Inflammatory macrophage treated with lipopolysaccharide for 4 hours (primary cell): ENCODE measurements at places on chromosomes 5 and 9.

GRCh38 chr5:74546796-74547195, 93.7 kb downstream of the ENC1 start:
- DNase-seq, result no peak

DNA sequence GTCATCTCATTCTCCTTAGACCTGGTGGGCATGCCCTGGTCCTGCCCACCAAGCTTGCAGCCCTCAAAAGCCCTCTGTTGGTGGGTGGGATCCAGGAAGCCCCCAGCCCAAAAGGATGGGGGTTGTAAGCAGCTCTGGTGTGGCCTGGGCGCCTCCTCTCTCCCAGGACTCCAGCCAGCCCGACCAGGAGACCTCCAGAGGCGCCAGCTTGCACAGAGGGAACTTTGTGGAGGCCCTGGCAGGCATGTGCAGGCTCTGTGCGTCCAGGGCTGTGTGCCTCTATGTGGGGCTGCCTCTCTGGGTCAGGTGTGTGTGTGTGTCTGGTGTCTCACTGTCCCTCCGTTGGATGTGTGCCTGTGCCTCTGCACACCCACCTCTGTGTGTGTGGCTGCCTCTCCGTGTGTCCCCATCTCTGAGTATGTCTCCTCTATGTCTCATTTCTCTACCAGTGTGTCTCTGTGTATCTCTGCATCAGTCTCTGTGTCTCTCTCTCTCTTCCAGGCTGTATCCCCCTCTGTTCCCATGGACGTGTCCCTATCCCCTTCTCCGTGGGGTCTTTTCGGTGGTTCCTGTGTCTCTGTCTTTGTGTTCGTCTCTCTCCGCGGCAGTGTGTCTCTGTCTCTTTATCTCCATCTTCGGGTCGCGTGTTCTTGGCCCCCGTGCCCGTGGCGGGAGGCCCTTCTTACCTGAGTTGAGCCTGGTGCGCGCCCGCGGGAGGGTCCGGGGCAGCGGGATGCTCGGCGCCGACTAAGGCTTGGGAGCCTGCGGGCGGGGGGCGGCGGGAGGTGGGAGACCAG, 501 bp downstream of the ENHO start:
- DNase-seq, result no peak

- DNase-seq, result no peak
These were observed 61.3 kb downstream of the KCNIP1 start for GRCh38 chr5:170565072-170565471.

- no peak for DNase-seq
These were observed 149.2 kb upstream of the ARRDC3 start for GRCh38 chr5:91532281-91532680.

- no peak for DNase-seq
These were observed 299.3 kb downstream of the DIRAS2 start for GRCh38 chr9:90343366-90343765.

- no peak for DNase-seq
These were observed 659.8 kb upstream of the MEF2C start for GRCh38 chr5:89542736-89543135.

- DNase-seq, result peak; percentile 34
These were observed at the start of gene APBA1 for GRCh38 chr9:69671879-69672595. Gene APBA1, minus strand, starts transcription at chr9:69672371.

DNA sequence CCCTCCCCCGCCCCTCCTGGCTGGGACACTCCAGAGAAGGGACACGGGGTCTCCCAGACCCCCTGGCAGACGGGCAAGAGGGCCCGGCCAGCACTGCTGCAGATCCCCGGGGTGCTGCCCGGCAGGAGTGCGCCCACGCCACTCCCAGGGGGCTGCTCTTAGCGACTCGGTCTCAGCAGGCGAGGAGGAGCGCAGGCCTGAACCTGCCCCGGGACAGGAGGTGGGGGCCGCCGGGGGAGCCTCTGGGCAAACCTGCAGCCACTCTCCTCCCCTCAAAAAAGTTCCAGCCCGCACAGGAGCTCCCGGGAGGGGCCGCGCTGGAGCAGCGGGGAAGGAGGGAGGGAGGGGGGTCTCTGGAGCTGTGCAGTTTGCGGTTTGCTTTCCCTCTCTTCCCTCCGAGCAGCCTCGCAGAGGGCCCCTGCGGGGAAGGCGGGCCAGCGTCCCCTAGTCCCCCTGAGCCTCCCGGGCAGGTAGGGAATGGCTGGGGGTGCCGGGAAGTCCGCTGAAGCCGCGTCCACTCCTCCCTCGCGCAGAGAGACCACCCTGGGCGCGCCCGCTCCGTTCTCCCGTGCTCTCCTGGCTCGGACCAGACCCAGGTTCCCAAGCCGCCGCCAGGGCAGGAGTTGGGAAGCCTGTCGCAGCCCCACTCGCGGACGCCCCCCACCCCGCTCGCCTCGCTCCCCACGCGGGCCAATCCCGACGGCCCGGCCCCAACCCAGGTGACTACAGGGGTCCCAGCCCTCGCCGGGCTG, 44.2 kb downstream of the NACC2 start:
- DNase-seq, result no peak

GRCh38 chr9:98809311-98810101, 2.0 kb downstream of the GALNT12 start:
- no peak for DNase-seq

GRCh38 chr5:103525361-103525760, 37.2 kb downstream of the NUDT12 start:
- DNase-seq, result no peak

- DNase-seq, result no peak
These were observed 29.6 kb downstream of the C9orf57 start for GRCh38 chr9:72030767-72031166.
